ENCODE measurements at places on chromosomes 16 and 17.

- no peak for DNase-seq
Measured at GRCh38 chr16:23502466-23502865, 7.8 kb downstream of the GGA2 start.

DNA sequence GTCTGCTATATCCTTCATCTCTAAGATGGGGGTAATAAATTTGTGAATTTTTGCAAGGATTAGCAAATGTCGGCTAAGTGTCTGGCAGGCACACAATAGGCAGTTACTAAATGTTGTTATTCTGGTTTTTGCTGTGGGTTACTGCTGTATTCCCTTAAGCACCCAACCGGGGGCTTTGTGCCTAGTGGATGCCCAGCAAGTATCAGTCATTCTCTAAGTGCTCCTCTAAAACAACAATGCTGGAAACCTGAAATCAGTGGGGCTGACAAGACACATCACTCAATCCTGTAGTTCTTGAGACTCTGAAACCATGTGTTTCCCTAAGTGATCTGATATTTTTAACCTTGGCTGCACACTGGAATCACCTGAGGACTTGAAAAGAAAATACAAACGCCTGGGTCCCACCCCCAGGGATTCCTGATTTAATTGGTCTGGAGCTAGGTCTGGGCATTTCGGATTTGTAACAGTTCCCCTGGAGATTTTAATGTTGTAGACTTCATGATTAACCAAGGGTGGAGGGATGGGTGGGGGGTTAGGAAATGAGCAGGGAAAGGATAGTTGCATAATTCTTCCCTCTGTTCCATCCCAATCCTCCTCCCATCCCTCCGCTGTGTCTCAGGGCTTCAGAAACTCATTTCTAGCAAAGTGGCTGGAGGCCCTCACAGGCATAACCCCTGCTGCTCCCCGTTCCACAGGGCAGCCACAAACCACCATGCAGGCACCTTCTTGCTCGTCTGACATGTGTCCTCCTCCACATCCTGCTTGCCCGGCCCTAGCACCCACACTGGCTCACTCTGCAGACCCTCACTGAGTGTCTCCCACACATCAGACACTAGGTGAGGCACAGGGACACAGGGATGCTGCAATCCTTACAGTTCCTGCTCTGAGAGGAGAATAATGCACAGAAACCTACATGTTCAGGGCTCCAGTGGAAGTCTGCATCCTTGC lies 61.7 kb upstream of the LYRM9 start:
- no peak for DNase-seq

DNA sequence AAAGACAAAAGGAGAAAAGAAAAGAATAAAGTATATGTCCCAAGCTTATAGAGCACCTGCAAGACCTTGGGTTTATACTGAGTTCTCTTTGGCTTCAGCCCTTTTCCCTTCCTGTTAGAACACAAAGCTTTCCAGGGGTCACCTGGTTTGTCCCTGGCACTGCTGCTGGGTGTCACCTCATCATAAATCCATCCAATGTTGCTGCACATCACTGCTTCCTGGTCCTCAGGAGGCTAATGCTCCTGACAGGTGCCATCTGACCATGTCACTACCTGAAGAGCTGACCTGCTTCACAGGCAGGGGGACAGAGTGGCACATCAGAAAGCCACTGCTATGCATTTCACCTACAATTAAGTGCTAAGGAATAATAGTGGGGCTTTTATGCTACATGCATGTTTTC lies 164.6 kb upstream of the ELAC2 start:
- no peak for DNase-seq

GRCh38 chr17:31283841-31284240 lies 13.2 kb downstream of the OMG start:
- no peak for DNase-seq

DNA sequence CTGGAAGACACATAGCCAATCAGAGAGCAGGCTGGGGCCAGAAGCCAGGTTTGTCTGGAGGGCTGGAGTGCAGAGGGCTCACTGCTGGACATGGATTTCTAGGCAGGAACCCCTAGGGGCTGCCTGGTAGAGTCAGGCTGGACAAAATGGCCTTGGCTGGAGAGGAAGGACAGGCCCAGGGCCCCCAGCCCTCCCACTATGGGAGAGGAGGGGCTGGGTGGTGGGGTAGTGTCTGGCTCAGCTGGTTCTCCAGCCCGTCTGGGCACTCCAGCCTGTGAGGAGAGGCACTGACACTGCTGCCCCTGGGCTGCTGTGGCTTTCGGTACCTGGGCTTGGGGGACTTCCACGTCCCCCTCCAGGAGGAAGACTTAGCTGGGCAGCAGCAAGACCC lies 21.7 kb upstream of the DOK4 start:
- DNase-seq = no peak

- no peak for DNase-seq
Measured at GRCh38 chr17:55663400-55663799, 59.3 kb downstream of the TMEM100 start.

GRCh38 chr17:83143817-83144231 lies 64.4 kb downstream of the METRNL start:
- DNase-seq = no peak

DNA sequence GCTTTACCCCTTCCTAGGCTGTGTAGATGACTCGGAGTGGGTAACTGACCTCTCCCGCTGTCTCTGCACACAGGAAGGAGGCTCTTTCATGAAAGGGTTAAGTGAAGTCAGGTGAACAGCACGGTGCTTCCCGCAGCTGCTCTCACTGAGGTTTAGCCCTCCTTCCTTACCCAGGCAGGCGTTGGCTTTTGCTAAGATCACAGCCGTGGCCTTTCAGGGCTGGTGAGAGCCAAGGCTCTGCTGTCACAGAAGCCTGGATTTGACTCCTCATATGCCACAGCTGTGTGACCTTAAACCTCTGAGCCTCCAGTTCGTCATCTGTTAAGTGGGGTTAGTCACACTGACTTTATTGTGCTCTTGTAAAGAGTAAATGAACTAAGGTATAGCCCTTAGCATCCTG lies 90.9 kb upstream of the PLCG2 start:
- no peak for DNase-seq

DNA sequence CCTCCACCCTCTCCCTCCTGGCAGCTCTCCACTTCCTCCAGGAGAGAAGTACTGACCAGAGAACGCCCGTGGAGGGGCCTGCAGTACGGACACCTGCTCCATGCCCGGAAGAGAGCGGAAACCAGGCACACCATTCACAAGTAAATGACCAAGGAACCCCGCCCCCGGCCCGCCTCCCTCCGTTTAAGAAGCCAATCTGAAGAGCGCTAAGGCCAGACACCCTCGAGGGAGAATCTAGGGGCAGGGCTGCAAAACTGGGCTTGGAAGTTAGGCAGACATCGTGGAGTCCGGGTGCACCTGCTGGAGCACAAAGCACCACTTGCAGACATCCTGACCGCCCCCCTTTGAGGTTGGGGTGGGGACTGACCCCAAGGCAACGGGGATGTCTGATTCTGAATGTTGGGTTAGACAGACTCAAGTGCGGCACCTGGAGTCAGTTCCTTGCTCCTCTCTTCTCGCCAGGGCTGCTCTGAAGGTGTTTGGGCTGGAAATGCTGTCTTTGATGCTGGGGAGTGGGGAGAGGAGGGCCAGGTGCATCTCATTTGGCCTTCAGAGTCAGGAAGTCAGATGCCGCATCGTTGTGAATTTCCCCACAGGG lies 964 bp upstream of the FAAP100 start:
- DNase-seq = no peak

GRCh38 chr17:71765437-71765836 lies 355.4 kb upstream of the SOX9 start:
- no peak for DNase-seq

GRCh38 chr17:58289869-58290268 lies 9.1 kb upstream of the MPO start:
- no peak for DNase-seq

DNA sequence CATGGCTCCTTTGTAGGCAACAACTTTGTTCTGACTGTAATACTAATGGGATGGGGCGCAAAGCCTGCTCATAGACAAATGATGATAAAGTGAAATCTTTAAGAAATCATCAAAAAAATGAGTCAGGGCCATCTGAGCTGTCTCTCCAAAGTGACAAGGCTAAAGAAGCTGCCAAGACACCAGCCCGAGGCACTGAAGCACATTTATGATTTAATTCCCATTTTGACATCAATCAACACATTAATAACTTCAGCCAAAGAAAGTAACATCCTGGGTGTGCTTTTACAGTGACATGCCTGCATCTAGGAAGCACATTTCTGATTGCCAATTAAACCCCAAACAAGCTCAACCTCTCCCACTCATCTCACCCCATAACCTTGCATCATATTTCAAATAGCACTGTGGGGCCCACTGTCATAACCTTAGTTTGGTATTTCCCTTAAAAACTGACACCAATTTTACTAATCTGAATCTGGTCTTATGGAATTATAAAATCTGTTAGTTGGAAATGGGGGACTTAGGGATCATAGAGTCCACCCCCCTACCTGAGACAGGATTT lies 676.6 kb downstream of the TOX3 start:
- no peak for DNase-seq

- DNase-seq = no peak
Measured at GRCh38 chr16:28218109-28218508, 6.3 kb upstream of the XPO6 start.

- DNase-seq = no peak
Measured at GRCh38 chr17:10802496-10803284, 1.2 kb downstream of the TMEM238L start.

- DNase-seq = no peak
Measured at GRCh38 chr17:18004884-18005305, 32.2 kb downstream of the DRC3 start.

DNA sequence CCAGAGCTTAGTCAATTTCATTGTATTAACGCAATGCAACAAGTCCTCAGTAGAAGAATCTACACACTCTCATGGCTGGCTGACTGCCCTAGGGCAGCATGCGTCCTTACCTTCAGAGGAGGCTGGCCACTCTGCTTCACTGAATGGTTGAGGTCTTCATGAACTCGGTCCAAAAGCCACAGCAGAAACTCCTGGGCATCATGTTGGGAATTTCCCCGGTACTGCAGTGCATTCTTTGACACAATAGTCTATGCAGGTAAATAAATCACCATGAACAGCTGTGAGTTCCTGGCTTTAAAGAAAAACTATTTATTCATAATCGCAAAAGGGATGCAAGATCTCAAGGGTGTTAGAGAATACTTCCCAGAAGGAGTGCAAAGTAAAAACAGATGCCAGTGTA lies 41.3 kb downstream of the USP31 start:
- DNase-seq = no peak

DNA sequence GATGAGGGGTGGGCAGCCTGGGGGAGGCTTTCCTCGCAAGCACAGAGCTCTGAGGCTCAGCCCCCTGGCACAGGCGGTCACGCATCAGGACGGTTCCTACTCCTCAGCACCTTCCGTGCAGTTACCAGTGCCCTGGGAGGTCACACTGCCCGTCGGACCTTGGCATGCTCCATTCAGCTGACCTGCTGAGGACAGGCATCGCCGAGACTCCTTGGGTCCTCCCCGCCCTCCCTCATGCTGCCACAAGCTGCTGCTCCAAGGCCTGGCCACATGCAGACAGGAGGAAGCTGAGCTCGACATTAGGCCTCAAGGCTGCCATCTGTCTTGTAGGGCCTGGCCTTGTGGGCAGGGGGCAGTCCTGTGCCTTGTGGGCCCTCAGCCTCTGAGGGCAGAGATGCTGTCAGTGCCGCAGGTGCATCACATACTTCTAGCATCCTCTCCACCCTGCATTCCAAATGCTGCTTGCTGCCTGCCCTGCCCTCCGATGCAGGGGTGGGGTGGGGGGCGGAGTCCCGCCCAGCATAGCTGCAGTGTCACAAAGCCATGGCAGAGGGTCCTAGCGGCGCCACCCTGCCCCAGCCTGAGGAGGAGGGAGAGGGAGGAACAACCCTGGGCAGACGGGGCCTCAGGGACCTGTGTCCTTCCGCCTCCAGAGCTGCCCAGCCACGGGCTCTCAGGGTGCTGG lies 9.3 kb downstream of the C16orf90 start:
- DNase-seq = no peak

DNA sequence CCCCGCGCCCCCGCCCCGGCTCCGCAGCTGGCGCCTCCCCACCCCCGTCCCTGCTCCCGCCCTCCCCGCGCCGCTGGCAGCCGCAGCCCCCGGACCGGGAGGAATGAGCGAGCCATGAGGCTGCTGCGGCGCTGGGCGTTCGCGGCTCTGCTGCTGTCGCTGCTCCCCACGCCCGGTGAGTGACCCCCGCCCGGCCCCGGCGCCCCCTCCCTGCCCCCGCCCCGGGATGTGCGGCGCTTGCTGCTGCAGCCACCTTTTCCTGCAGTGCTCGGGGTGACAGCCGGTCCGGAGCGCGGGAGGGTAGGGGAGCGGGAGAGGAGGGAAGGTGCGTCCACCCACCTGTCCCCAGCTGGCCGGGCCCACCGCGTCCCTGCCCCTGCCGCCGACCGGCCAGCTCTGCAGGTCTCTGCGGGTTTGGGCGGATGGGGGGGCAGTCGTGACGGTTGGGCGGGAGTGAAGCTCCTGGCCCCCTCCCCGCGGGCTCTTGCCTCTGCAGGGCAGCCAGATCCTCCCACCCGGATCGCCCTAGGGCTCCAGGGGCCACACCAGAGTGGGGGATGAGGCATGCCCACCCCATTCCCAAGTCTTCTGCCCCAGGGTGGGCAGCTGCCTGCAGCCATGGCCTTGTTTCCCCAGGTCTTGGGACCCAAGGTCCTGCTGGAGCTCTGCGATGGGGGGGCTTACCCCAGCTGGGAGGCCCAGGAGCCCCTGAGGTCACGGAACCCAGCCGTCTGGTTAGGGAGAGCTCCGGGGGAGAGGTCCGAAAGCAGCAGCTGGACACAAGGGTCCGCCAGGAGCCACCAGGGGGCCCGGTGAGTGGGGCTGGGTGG lies 513 bp downstream of the ADAM11 start:
- DNase-seq = no peak

DNA sequence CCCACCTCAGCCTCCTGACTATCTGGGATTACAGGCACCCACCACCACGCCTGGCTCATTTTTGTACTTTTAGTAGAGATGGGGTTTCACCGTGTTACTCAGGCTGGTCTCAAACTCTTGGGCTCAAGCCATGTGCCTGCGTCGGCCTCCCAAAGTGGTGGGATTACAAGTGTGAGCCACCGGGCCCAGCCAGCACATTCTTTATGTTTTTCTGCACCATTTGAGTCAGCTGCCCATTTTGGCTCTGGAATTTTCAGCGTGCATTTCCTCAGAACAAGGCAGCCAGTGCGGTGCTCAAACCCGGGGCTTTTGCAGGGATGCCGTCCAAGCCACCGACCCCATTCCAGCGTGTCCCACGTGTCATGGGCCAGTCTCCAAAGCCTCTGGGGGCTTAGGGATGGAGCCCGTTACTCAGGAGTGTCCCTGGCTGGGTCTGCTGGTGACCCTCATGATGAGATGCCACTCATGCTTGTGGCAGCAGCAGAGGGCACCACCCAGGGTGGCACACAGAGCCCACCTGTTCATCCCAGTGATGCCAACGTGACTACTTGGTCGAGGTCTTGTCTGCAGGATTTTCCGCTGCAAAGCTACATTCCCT lies 3.7 kb upstream of the RAB40C start:
- no peak for DNase-seq

- DNase-seq = no peak
Measured at GRCh38 chr17:74015990-74016389, 187.5 kb upstream of the RPL38 start.

GRCh38 chr16:16067127-16067526 lies 117.7 kb downstream of the ABCC1 start:
- DNase-seq = no peak

All from hypothalamus (tissue), 51 donors.